ENCODE measurements at places on chromosomes 2 and 18. TPM values are rescaled to one million over a fixed set of nuclear protein-coding genes. Genes with fewer than 3 reads are reported as not detected.
A peak's percentile ranks its signal among the peaks of the same experiment; 100 is the strongest.

GRCh38 chr2:100011272-100011731, 131.1 kb downstream of the AFF3 start:
- H3K36me3 ChIP-seq, result peaks cover 5% of the 10 kb centered on the region
- no peaks in the 10 kb centered on the region for H3K4me1 ChIP-seq
- no peak for DNase-seq
- H3K27me3 ChIP-seq, result no peaks in the 10 kb centered on the region
- H3K4me3 ChIP-seq, result no peak overlapping the region

DNA sequence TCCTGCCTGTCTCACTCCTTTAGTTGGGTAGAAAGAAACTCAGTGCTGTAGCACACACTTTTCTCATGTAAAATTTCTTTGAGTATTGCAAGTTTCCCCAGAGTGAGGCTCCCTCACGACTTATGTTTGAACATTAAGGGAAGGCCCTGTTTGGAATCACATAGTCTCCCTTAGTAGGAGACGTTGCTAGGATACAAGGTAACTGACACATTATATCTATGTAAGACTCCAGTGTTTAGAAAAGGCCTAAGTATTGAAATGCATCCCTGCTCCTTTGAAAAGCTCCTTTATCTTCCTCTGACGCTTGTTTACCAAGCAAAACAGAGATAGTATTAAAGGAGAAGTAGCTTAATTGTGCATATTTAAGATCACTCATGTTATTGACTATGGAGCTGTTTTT, 248.2 kb downstream of the PHLPP1 start:
- peaks cover 4% of the 10 kb centered on the region for H3K36me3 ChIP-seq
- no peaks in the 10 kb centered on the region for H3K27me3 ChIP-seq
- H3K27ac ChIP-seq, result no peak overlapping the region

GRCh38 chr2:120424274-120424796, 78.4 kb downstream of the INHBB start:
- H3K4me1 ChIP-seq, result no peaks in the 10 kb centered on the region
- no peaks in the 10 kb centered on the region for H3K36me3 ChIP-seq
- no peak overlapping the region for H3K27ac ChIP-seq
- H3K27me3 ChIP-seq, result no peaks in the 10 kb centered on the region

DNA sequence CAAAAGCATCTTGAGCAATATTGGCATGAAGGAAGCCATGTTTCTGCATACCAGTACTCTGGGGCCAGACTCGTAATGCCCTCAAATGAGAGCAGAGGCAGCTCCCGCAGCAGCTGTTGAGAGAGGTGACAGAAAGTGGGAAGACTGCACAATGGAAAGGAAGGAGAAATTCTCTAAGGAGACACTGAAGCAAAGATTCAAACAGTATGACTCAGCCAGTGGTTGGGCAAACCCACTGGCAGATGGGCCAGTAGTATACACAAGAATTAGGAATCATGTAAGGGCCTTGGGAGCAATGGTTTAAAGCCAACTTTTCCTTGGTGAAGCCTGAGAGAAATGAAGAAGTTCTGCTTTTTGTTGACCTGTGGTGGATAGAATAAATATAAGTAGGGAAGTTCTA, 2092.7 kb upstream of the PIK3C3 start:
- H3K27me3 ChIP-seq, result no peaks in the 10 kb centered on the region
- H3K36me3 ChIP-seq, result no peaks in the 10 kb centered on the region
- H3K27ac ChIP-seq, result no peak overlapping the region
- no peaks in the 10 kb centered on the region for H3K4me1 ChIP-seq

Gene CYTIP
- 20.2 TPM for total RNA-seq

DNA sequence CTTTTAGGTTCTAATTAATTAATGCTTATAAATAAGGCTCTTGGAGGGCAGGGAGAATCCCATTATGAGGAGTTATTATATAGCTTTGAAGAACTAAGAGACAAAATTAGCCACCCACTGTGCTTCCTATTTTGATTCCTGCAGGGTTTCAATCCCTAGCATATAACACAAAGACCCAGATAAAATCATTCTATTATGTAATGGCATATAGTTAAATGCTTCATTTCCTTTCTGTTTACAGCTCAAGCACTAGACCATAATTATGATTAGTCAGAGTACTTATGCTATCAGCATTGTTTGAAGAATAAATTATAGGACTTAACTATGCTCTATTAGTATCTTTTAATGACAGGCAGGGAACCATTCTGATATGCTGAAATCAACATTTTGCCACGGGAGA, 9.1 kb downstream of the GPR155 start:
- DNase-seq, result no peak
- H3K4me3 ChIP-seq, result no peak overlapping the region
- H3K27ac ChIP-seq, result no peak overlapping the region
- no peaks in the 10 kb centered on the region for H3K4me1 ChIP-seq
- H3K36me3 ChIP-seq, result peaks cover 8% of the 10 kb centered on the region

GRCh38 chr2:241568726-241569125, 10.2 kb downstream of the BOK start:
- H3K27me3 ChIP-seq, result no peaks in the 10 kb centered on the region
- no peak for DNase-seq
- no peak overlapping the region for H3K4me3 ChIP-seq
- H3K36me3 ChIP-seq, result no peaks in the 10 kb centered on the region
- H3K4me1 ChIP-seq, result no peaks in the 10 kb centered on the region

DNA sequence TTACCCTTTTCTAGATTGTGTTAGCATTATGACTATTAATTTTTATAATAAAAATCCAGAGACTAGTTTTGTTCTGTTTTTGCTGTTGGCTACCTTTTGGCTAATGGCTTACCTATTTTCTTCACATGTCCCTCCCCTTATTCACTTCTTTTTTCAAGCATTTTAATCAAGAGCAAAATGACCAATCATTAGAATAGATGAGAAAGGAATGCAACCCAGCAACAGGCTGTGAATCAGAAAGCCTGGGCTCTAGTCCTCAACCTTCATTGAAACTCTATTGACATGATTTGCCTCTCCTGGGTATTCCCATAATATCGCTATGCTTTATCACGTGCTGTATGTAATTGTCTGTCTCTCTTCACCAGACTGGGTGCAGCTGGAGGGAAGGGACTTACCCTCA, 370.1 kb downstream of the IRS1 start:
- DNase-seq, result no peak
- H3K27me3 ChIP-seq, result no peaks in the 10 kb centered on the region
- no peaks in the 10 kb centered on the region for H3K4me1 ChIP-seq

DNA sequence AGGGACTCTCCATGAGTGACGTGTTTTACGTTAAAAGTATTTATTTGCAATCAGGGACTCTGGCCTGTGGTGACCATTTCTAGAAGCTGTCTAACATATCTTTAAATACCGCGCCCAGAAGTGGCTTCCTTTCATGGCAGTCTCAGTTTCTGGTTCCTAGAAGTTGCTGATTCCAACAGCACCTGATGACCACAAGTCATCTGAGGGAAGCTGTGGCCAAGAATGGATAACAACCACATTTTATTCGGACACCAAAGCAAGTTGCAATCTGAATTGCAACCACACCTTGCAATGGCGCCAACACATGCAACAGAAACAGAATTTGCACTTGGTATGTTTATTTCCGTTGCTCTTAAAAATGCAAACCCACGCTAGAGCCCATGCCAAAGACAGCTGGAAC, 33.1 kb downstream of the MEX3C start:
- no peaks in the 10 kb centered on the region for H3K36me3 ChIP-seq
- no peaks in the 10 kb centered on the region for H3K4me1 ChIP-seq
- H3K27ac ChIP-seq, result no peak overlapping the region
- no peaks in the 10 kb centered on the region for H3K27me3 ChIP-seq
- H3K4me3 ChIP-seq, result no peak overlapping the region

DNA sequence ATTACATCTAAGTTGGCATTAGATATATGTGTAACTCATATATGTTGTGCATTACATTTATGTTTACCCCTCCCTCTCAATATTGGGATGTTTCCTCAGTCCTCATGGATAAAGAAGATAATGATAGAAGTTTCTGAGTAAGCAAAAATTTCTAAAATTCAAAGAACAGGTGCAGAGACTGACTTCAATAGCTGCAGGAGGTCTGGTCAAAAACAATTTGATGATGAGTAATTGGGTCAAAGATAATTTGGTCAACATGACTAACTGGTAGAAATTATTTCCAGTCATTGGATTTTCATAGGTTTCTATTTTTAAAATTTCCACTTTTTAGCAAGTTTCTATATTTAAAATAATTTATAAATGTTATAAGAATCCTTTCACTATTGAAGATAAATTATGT, 1130.9 kb upstream of the SLC39A10 start:
- no peaks in the 10 kb centered on the region for H3K36me3 ChIP-seq
- DNase-seq, result no peak
- no peak overlapping the region for H3K4me3 ChIP-seq
- no peaks in the 10 kb centered on the region for H3K27me3 ChIP-seq
- H3K27ac ChIP-seq, result no peak overlapping the region

DNA sequence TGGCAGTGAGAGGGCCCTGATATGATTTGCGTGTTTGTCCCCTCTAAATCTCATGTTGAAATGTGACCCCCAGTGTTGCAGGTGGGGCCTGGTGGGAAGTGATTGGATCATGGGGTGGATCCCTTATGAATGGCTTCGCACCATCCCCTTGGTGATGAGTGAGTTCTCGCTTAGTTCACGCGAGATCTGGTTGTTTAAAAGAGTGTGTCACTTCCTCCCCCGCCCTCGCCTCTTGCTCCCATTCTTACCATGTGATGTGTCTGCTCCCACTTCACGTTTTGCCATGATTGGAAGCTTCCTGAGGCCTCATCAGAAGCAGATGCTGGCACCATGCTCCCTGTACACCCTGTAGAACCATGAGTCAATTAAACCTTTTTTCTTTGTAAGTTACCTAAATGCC, 319.9 kb upstream of the ID2 start:
- H3K4me3 ChIP-seq, result no peak overlapping the region
- H3K27me3 ChIP-seq, result no peaks in the 10 kb centered on the region
- DNase-seq, result no peak
- no peaks in the 10 kb centered on the region for H3K36me3 ChIP-seq
- H3K4me1 ChIP-seq, result no peaks in the 10 kb centered on the region

- no peak for DNase-seq
- H3K4me3 ChIP-seq, result no peak overlapping the region
- no peaks in the 10 kb centered on the region for H3K36me3 ChIP-seq
- H3K4me1 ChIP-seq, result no peaks in the 10 kb centered on the region
- no peak overlapping the region for H3K27ac ChIP-seq
- H3K27me3 ChIP-seq, result no peaks in the 10 kb centered on the region
These were observed 76.1 kb downstream of the CMPK2 start for GRCh38 chr2:6789559-6790138.

DNA sequence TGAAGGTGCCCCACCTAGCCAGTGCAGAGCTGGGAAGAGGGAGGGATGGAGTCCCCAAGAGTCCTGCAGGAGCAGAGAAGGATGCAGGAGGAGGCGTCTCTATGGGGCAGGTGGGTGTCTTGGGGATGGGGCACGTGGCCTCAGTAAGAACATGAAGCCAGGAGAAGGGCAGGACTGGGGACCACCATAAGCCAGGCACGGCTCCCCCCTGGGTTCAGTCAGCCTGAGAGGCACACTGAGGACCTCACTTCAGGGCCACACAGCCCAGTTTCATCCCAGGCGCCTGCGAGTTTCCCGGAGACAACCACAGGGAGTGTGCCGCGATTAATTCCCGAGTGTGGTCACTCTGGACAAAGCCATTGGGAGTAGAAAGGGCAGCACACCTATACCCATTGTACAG, 120.3 kb downstream of the GYPC start:
- peak overlapping the region; percentile 42 for H3K4me3 ChIP-seq
- no peak overlapping the region for H3K27ac ChIP-seq
- H3K4me1 ChIP-seq, result no peaks in the 10 kb centered on the region
- H3K27me3 ChIP-seq, result no peaks in the 10 kb centered on the region

GRCh38 chr2:23520256-23520655, 135.3 kb downstream of the KLHL29 start:
- H3K27me3 ChIP-seq, result no peaks in the 10 kb centered on the region
- no peaks in the 10 kb centered on the region for H3K4me1 ChIP-seq
- no peak overlapping the region for H3K27ac ChIP-seq
- no peaks in the 10 kb centered on the region for H3K36me3 ChIP-seq
- no peak for DNase-seq

DNA sequence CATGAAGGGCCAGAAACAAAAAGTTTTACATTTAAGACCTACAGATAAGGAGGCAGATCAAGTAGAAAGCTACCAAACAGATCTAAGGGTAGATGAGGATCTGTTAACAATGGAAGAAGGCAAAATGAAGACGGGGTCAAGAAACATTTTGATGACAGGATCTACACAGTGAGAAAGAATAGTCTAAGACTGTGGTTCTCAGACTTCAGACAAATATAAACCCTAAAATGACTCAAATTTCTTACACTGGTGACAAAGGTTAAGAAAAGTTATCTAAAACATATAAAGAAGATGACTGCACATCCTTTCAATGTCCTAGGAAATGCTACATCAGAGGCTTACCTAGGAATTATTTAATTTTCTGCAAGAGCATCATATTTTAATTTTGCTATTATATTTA, 34.4 kb downstream of the TRIP12 start:
- no peak for DNase-seq
- no peaks in the 10 kb centered on the region for H3K4me1 ChIP-seq
- no peak overlapping the region for H3K4me3 ChIP-seq
- H3K27me3 ChIP-seq, result no peaks in the 10 kb centered on the region

Gene PTPN18
- 148 TPM for total RNA-seq

Gene SLC5A7
- not detected for total RNA-seq

- no peaks in the 10 kb centered on the region for H3K4me1 ChIP-seq
- no peaks in the 10 kb centered on the region for H3K27me3 ChIP-seq
- H3K36me3 ChIP-seq, result no peaks in the 10 kb centered on the region
- no peak overlapping the region for H3K27ac ChIP-seq
These were observed 124.9 kb downstream of the NRP2 start for GRCh38 chr2:205807229-205807628.

GRCh38 chr2:206471524-206472062, 28.3 kb downstream of the ADAM23 start:
- no peak overlapping the region for H3K4me3 ChIP-seq
- DNase-seq, result no peak
- H3K27ac ChIP-seq, result no peak overlapping the region
- H3K27me3 ChIP-seq, result no peaks in the 10 kb centered on the region
- H3K4me1 ChIP-seq, result no peaks in the 10 kb centered on the region
- no peaks in the 10 kb centered on the region for H3K36me3 ChIP-seq

GRCh38 chr2:64359171-64359891, 94.6 kb upstream of the LGALSL start:
- no peak for DNase-seq
- H3K36me3 ChIP-seq, result no peaks in the 10 kb centered on the region
- no peaks in the 10 kb centered on the region for H3K27me3 ChIP-seq
- peak overlapping the region; percentile 51 for H3K27ac ChIP-seq

- H3K27me3 ChIP-seq, result no peaks in the 10 kb centered on the region
- no peaks in the 10 kb centered on the region for H3K36me3 ChIP-seq
- no peak overlapping the region for H3K27ac ChIP-seq
- no peak for DNase-seq
- no peaks in the 10 kb centered on the region for H3K4me1 ChIP-seq
These were observed 308.0 kb downstream of the AFF3 start for GRCh38 chr2:99834426-99834825.

- H3K4me1 ChIP-seq, result no peaks in the 10 kb centered on the region
- no peak for DNase-seq
- no peaks in the 10 kb centered on the region for H3K27me3 ChIP-seq
- no peaks in the 10 kb centered on the region for H3K36me3 ChIP-seq
- no peak overlapping the region for H3K4me3 ChIP-seq
- no peak overlapping the region for H3K27ac ChIP-seq
These were observed 1.4 kb downstream of the CAD start for GRCh38 chr2:27218614-27219013.

All from Peyer's patch (tissue), 4 donors.